Sigmoid colon (tissue), 7 donors: ENCODE measurements at places on chromosomes 2 and 18. TPM values are rescaled to one million over a fixed set of nuclear protein-coding genes. Genes with fewer than 3 reads are reported as not detected.

DNA sequence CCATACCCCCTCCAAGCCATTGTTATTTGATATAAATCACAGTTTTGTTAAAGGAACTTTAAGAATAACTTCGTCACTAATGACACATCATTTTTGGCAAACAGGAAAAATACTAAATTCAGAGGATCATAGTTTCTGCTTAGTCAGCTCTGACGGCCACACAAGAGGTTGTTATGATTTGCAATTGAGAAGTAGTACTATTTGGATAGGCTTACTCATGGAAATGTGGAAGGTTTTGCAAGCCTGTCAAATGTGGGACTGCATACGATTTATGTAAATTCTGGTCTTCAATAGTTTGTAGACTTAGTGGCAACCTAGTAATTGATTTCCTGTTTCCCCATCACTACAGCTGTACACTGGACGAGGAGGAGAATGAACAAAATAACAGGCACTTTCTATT is 108.1 kb downstream of the ARHGEF33 start:
- H3K4me1 ChIP-seq: no peaks in the 10 kb centered on the region
- no peaks in the 10 kb centered on the region for H3K27me3 ChIP-seq

Gene GKN2
- total RNA-seq: not detected

DNA sequence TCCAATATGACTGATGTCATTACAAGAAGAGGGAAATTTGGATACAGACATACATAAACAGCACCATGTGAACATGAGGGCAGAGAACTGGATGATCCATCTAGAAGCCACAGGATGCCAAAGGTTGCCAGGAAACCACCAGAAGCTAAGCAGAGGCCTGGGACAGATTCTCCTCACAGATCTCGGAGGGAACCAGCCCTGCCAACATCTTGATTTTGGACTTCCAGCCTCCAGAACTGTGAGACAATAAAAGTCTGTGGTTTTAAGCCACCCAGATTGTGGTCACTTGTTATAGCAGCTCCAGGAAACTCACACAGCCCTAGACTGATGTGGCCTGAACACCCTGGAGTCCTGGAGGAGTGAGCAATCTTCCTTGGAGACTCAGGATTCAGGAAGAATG is 351.6 kb downstream of the EIPR1 start:
- H3K27me3 ChIP-seq: no peaks in the 10 kb centered on the region
- H3K36me3 ChIP-seq: no peaks in the 10 kb centered on the region
- no peaks in the 10 kb centered on the region for H3K4me1 ChIP-seq
- no peak overlapping the region for H3K27ac ChIP-seq
- no peak overlapping the region for H3K4me3 ChIP-seq
- no peak for DNase-seq

Gene HOXD3
- total RNA-seq: 4.1 TPM

Gene TNS1
- 1,607 TPM for total RNA-seq
